Activated CD8-positive, alpha-beta T cell treated with anti-CD3 and anti-CD28 coated beads for 36 hours (primary cell): ENCODE measurements at places on chromosomes 5 and 9. TPM values are rescaled to one million over a fixed set of nuclear protein-coding genes. Genes with fewer than 3 reads are reported as not detected.

Gene CNTRL
- total RNA-seq = 62.8 TPM

Gene GMCL2
- not detected for total RNA-seq

Gene DNM1
- total RNA-seq = 0.59 TPM

Gene ADAMTSL1
- total RNA-seq = not detected

Gene OBP2B
- not detected for total RNA-seq

Gene AMBP
- total RNA-seq = not detected

- no peak overlapping the region for H3K4me3 ChIP-seq
- no peaks in the 10 kb centered on the region for H3K27me3 ChIP-seq
- H3K4me1 ChIP-seq = peaks cover 9% of the 10 kb centered on the region
- no peak overlapping the region for H3K27ac ChIP-seq
- DNase-seq = no peak
Measured at GRCh38 chr9:79709743-79710674, 138.2 kb downstream of the TLE4 start.

- DNase-seq = no peak
- H3K4me1 ChIP-seq = no peaks in the 10 kb centered on the region
- no peak overlapping the region for H3K27ac ChIP-seq
- H3K4me3 ChIP-seq = no peak overlapping the region
Measured at GRCh38 chr5:56282216-56282615, 49.1 kb upstream of the ANKRD55 start.

DNA sequence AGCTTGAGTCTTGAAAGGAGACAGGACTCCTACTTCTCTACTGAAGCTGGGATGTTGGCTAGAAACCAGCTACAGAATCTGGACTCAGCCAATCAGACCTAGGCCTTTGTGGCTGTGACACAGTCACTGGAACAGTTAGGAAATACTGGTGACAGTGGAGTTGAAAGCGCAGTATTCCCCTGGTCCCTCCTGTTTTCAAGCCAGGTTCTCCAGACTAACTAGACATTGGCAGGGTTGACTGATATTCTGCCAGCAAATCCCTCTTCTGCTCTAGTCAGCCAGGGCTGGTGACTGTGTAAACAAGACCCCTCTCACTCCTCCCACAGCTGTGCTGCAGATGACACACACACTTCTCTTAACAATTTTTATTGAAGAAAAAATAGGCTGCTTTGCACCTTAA, 8.7 kb downstream of the SHROOM1 start:
- no peak overlapping the region for H3K4me3 ChIP-seq
- no peaks in the 10 kb centered on the region for H3K36me3 ChIP-seq
- H3K27ac ChIP-seq = no peak overlapping the region
- peaks cover 10% of the 10 kb centered on the region for H3K4me1 ChIP-seq

GRCh38 chr5:176653401-176654385, 6.4 kb downstream of the TSPAN17 start:
- peak overlapping the region; percentile 68 for H3K27ac ChIP-seq
- no peaks in the 10 kb centered on the region for H3K27me3 ChIP-seq
- peak overlapping the region; percentile 15 for H3K4me3 ChIP-seq
- DNase-seq = peak; percentile 93
- peaks cover 71% of the 10 kb centered on the region for H3K4me1 ChIP-seq

- no peaks in the 10 kb centered on the region for H3K27me3 ChIP-seq
- no peak overlapping the region for H3K4me3 ChIP-seq
- no peak overlapping the region for H3K27ac ChIP-seq
- no peaks in the 10 kb centered on the region for H3K4me1 ChIP-seq
- no peaks in the 10 kb centered on the region for H3K36me3 ChIP-seq
Measured at GRCh38 chr5:32909207-32909606, 198.1 kb downstream of the NPR3 start.

DNA sequence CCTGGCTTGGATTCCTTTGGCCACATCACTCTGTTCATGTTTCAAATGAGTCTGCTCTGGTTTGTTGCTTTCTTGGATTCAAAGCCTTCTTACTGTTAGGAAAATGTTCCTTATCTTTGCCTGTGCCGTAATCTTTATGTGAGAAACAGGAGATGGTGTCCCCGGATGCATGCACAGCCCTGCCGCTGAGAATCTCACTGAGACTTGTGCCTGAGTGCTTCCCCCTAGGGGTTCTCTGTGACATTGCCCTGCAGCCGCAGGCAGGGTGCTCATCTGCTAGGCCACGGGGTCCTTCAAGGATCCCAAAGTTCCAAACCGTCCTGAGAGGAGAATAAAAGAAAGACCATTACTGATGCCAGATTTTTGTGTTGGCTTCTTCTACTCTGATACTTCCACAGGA, 81.4 kb upstream of the ANKRD55 start:
- H3K27ac ChIP-seq = no peak overlapping the region
- H3K27me3 ChIP-seq = no peaks in the 10 kb centered on the region
- DNase-seq = peak; percentile 29
- peaks cover 10% of the 10 kb centered on the region for H3K4me1 ChIP-seq
- no peaks in the 10 kb centered on the region for H3K36me3 ChIP-seq
- H3K4me3 ChIP-seq = no peak overlapping the region

DNA sequence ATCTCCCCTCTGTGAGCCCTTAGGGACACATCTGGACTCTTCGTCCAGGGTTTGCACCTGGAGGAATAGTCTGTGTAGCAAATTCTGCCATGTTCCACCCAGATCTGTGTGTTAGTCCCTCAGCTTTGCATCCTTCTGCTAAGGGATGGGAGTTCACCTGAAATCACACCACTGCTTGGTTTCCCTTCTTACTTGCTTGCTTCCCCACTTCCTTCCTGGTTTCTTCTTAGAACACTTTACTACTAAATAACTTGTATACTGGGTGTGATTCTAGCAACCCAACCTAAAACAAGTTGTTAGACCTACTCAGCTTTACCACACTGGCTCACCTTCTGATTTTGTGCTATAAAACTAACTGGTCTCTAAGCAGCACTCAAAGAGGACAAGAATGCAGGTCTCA, 202.6 kb upstream of the MAP3K1 start:
- no peak overlapping the region for H3K4me3 ChIP-seq
- H3K27ac ChIP-seq = peak overlapping the region; percentile 73
- no peaks in the 10 kb centered on the region for H3K27me3 ChIP-seq
- no peak for DNase-seq
- H3K4me1 ChIP-seq = peaks cover 62% of the 10 kb centered on the region
- peaks cover 14% of the 10 kb centered on the region for H3K36me3 ChIP-seq

DNA sequence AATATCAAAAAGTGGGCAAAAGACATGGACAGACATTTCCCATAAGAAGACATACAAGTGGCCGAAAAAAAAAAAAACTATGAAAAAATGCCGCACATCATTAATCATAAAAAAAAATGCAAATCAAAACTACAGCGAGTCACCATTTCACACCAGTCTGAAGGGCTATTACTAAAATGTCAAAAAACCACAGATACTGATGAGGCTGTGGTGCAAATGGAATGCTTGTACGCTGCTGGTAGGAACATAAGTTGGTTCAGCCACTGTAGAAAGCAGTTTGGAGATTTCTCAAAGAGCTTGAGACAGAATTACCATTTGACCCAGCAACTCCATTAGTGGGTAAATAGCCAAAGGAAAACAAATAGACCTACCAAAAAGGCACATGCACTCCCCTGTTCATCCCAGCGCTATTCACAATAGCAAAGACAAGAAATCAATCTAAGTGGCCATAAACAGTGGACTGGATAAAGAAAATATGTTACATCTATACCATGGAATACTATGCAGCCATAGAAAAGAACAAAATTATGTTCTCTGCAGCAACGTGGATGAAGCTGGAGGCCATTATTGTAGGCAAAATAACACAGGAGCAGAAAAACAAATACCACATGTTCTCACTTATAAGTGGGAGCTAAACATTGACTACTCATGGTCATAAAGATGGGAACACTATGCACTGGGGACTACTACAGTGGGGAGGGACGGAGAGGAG, 110.6 kb upstream of the BOD1 start:
- no peaks in the 10 kb centered on the region for H3K36me3 ChIP-seq
- peaks cover 6% of the 10 kb centered on the region for H3K27me3 ChIP-seq
- H3K27ac ChIP-seq = no peak overlapping the region
- no peak overlapping the region for H3K4me3 ChIP-seq
- no peak for DNase-seq

- DNase-seq = no peak
- no peaks in the 10 kb centered on the region for H3K4me1 ChIP-seq
- H3K4me3 ChIP-seq = no peak overlapping the region
- no peaks in the 10 kb centered on the region for H3K36me3 ChIP-seq
Measured at GRCh38 chr9:16335788-16336580, 534.5 kb downstream of the BNC2 start.

DNA sequence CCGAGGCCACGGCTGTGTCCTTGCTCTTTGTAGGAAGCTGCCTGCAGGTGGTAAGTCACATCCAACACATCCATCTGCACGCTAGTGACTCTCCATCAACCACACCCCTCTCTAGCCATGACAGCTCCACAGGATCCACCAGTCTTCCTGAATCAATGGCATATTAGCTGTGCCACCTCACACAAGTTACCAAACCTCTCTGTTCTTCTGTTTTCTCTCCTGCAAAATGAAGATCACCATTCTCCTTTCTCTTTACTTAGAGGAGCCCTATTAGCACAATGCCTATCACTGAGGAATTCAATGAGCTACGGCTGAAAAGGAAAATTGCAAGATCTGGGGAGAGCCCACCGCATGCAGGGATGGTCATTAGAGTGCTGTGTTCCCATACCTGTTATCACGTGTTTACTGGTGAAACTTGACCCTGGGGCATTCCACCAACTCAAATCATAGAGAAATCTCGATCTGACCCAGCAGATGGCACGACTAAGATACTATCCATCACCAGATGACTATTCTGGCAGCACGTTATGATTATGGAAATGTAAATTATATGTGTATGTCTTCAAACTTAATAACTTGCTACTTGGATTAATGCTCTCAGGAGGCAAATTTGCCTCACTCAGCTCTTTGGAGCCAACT, 20.9 kb downstream of the WHRN start:
- no peak for DNase-seq
- peak overlapping the region; percentile 83 for H3K27ac ChIP-seq
- no peaks in the 10 kb centered on the region for H3K36me3 ChIP-seq

GRCh38 chr9:122265149-122265915, 650 bp downstream of the MRRF start:
- peak overlapping the region; percentile 84 for H3K4me3 ChIP-seq
- H3K36me3 ChIP-seq = peaks cover 29% of the 10 kb centered on the region
- peak overlapping the region; percentile 100 for H3K27ac ChIP-seq
- H3K27me3 ChIP-seq = no peaks in the 10 kb centered on the region
- peaks cover 41% of the 10 kb centered on the region for H3K4me1 ChIP-seq

DNA sequence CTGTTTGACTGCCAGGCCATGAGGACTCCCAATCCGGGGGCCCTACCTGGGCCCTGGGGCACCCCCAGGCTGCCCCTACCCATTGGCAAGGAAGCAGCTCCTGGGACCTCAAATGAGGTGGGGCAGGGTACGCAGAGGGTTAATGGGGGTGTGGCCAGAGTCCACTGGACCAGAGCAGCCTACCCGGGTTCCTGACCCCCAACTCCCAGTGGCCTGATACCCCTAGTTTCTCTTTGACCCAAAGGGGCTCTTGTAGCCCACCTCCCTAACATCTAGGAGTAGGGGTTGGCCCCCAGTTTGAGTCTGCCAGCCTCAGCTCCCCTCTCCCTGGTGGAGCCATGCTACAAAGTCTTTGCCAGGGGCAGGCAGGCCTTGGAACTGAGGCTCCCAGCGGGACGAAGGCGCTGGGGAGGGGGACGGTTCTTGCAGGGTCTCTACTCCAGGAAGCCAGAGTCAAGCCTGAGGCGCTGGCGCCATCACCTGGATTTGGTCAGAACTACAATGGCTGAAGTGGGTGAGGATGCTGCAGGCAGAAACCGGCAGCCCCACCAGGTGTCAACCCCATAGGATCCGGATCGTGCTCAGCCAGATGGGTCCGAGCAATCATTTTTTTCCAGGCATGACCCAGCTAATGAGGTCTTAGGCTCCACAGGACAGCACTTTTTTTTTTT, 8.4 kb upstream of the CERCAM start:
- no peaks in the 10 kb centered on the region for H3K36me3 ChIP-seq
- no peak overlapping the region for H3K27ac ChIP-seq
- H3K4me3 ChIP-seq = no peak overlapping the region
- H3K4me1 ChIP-seq = no peaks in the 10 kb centered on the region
- peak; percentile 79 for DNase-seq
- peaks cover 42% of the 10 kb centered on the region for H3K27me3 ChIP-seq
